EH (cell line): ENCODE measurements at places on chromosomes 6 and 20.

- no peak for DNase-seq
Observed at GRCh38 chr6:33451606-33452005, 2.8 kb upstream of the ZBTB9 start.

DNA sequence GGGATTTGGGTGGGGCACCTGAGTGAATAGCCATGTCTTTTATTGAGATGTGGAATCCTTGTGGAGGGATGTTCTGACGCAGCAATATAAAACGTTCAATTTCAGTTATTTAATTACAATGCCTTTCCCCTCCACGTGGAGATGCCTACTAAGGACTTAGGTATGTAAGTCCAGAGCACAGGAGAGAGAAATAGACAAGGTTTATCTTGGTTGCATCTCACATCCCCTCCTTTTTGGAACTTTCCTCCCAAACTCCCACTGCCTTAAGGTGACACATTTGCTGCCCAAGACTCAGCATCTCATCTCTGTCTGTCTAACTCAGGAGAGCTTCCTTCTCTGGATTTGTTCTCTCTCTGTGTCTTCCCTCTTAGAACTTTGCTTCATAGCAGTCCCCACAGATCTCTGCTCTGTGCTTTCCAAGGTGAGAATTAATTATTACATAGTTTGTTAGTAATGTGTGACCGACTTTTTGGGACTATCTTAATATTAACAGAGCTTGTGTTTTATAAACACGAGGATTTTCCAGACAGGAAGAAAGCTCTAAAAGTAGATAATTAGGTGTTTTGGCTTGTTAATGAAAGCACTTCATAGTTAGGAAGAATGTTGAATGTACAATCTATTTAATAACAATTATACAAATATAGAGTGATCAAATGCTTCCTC is 52.6 kb downstream of the COL19A1 start:
- peak; percentile 25 for DNase-seq

DNA sequence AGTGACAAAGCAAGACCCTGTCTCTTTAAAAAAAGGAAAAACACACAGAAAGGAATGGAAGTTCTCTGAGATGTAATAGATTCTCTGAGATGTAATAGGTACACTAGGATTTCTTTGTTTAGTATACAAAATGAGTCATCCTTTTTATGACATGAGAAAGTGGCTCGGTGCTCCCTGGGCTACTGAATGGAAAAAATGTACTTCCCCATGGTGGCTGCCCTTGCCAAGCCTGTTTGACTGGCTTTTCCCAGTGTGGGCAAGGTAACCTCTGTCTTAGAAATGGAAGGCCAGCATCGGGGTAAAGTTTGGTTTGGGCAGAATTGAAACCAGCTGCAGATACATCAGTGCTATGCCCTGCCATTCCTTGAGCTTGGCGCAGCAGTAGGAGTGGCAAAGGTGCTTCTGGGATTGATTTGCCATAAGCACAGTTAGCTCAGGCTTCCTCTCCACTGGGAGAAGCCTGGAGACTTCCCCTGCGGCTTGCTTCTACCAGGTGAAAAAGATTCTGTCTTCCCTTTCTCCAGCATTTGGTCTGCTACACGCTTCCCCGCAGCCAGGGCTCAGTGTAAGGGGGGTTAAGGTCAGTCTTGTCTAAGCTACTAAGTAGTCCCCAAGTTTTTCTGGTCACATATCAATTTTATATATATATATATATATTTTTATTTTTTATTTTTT is 24.5 kb downstream of the ARFGEF2 start:
- DNase-seq, result peak; percentile 60

GRCh38 chr6:135266675-135267074 is 85.6 kb downstream of the MYB start:
- no peak for DNase-seq

- DNase-seq, result peak; percentile 44
Observed at GRCh38 chr6:72218125-72218524, 331.8 kb downstream of the RIMS1 start.

DNA sequence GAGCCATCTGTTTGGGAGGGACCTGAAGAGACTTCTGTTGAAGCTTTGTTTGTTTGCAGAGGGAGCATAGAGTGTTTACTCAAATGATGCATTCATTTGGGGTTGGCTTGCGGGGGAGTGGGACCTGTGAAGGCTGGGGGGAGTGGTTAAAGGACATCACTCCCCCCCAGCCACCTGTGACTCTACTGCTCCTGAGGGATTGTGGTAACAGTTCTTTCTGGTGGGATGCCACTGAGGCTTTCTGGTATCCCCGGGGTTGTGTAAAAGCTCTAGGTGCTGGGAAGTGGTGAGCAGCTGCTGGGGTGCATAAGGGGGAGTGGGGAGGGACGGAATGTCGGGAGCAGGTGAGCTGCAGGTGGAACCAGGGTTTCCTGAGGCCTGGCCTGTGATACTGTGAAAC is 239.2 kb upstream of the QKI start:
- DNase-seq, result no peak

GRCh38 chr6:116008470-116009243 is 52.0 kb downstream of the FRK start:
- DNase-seq, result peak; percentile 82

DNA sequence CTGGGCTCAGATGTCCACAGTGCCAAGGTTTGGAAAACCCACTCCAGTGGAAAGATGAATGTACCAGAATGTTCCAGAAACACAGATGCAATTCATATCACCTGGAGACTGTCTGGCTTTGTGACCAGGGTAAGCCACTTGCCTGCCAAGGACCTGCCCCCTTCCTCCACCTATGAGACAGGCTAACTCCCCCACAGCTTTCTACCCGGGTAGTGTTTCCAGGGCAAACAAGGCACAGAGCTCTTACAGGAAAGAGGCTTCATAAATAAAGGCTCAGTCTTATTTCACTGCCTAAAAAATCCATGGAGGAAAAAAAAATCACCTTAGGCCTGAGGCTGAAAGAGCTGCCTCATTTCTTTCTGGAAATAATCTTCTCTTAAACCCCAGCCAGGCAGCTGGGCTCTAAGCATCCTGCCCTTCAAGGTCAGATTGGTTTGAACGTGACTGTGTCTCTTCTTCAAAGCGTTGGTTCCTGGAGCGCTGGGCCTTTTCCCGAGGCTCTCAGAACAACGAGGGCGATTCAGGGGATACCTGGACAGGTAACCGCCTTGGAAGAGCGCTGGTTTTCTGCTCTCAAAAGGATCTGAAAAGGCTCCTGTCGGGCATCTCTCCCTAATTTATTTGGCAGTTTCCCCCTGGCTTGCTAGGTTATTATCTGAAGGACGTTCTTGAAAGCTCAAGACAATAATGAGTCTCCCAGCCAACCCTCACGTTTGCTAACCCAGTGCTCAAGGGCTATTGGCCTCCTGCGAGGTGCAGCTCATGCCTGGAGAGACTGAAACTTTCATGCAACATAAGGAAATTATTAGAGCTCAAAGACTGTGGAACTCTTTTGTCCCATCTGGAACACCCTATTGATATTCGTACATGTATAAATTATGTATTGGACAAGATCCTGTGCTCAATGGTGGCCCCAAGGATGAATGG is 199.2 kb upstream of the PMEPA1 start:
- no peak for DNase-seq

- DNase-seq, result no peak
Observed at GRCh38 chr20:47028487-47028886, 133.8 kb downstream of the EYA2 start.

DNA sequence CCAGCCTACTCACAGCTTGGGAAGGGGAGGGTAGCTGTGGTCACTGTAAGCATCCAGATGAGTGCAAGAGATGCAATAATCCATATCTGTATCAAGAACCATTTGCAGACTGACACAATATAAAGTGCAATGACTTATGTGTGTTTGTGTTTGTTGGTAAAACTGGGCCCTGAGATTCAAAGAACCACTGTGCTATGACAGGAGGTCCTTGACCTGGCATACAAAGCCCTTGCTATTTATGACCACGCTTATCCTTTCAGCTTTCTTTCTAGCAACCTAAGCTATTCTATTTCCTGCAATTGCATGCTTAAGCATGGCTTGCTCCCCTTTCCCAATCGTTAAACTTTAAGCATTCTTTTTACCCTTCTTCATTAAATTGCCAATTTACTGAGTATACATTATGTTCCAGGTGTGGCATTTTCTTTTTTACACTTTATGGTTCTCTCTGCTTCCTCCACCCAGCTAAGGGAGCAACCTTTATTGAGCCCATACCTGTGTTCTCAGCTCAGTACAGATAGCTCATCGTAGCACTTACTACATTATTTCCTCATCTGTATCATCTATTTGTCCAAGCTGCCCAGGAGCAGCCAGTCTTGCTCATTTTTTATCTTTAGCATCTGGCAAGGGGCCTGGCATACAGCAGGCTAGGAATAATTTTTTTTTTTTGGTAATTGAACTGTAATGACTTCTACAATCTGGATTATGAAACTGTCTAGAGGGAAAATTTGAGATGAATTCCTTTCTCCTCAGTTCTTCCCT is 3.5 kb downstream of the MCUR1 start:
- no peak for DNase-seq

GRCh38 chr20:6040540-6040939 is 13.3 kb downstream of the LRRN4 start:
- no peak for DNase-seq

DNA sequence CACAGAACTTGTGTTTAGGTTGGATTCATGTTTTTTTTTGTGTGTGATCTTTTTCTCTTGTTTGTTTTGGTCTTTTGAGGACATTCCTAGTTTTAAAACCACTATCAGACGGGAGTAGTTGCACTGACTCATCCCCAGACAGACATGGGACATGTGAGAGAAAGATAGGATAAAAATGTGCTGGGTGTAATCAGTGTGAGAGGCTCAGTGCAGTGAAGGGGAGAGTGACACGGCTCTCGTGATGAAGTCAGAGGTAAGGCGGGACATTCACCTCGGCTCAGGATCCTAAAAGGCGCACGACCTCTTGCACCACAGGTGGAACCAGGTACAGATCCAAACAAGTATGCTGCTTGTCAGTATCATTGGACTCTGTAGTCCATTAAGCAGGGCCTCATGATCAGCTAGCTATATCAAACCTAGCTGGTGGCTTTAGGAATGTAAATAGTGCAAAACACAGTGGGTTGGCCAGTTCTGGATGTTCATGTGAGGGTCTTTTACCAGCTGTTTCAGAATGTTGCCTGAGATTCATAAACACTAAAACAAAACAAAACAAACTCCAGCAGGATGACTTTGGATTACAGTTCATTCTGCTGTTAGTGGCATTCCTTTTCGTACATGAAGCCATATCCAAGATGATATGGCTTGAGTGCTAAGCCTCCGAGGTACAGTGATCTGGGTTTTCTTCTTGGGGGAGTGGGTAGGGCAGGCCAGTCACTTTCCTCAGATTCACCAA is 18.0 kb downstream of the FOXO3 start:
- DNase-seq, result peak; percentile 84

DNA sequence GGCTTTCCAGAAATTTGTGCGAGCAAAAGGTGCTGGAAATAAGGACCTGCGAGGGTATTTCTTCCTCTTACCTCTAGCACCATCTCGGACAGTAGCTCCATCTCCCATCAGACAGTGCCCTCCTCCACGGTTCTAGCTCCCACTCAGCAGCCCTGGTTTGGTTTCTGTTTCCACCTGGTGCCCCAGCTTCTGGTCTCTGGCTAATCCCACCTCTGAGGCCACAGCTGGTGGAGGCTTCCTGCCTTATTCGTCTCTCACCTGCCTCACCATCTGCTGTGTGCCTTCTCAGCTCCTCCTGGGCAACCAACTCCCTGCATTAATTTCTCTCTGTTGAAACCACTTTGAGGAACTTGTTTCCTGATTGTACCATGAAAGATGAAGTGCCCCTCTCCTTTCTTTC is 162.4 kb upstream of the CDYL start:
- DNase-seq, result no peak

DNA sequence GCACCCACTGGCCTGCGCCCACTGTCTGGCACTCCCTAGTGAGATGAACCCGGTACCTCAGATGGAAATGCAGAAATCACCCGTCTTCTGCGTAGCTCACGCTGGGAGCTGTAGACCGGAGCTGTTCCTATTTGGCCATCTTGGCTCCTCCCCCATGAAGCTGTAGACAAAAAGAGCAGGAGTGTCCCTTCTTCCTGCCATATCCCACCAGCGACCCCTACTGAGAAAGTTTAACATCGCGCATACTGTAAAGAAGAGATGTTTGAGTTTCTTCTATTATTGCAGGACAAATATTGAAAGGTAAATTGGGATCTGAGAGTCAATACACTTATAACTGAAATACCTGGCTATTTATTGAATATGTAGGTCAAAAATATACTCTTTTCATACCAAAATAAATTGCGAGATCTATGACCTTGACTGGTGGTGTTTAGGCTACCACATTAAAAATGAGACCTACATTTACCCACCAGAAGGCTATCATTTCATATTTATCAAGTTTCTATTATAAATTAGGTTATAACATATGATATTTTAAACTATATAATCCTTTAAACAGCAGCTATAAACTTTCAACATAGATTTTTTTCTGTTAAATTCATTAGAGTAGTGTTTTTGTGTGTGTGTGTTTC is 586.3 kb downstream of the HTR1B start:
- DNase-seq, result peak; percentile 3

DNA sequence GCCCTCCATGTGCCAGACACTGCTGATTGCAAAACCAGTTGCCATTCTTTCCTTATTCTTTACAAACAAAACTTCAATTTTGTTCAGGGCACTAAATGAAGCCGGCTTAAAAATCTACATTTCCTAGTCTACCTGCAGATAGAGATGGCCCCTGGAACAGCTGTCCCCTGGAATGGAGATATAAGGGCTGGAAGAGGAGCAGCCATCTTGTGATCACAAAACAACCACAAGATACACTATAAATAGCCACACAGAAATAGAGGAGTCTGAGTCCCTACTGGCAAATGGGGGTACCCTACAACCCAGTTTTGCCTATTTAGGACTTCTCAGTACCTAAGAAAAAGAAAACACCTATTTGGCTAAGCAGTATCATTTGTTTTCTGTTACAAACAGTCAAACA is 115.9 kb upstream of the BEND6 start:
- DNase-seq, result no peak

- DNase-seq, result no peak
Observed at GRCh38 chr6:38542031-38542430, 97.7 kb downstream of the BTBD9 start.
